ENCODE measurements at places on chromosomes 3 and 15.
A peak's percentile ranks its signal among the peaks of the same experiment; 100 is the strongest.

GRCh38 chr3:153892126-153892525, 229.1 kb upstream of the ARHGEF26 start:
- DNase-seq = no peak

DNA sequence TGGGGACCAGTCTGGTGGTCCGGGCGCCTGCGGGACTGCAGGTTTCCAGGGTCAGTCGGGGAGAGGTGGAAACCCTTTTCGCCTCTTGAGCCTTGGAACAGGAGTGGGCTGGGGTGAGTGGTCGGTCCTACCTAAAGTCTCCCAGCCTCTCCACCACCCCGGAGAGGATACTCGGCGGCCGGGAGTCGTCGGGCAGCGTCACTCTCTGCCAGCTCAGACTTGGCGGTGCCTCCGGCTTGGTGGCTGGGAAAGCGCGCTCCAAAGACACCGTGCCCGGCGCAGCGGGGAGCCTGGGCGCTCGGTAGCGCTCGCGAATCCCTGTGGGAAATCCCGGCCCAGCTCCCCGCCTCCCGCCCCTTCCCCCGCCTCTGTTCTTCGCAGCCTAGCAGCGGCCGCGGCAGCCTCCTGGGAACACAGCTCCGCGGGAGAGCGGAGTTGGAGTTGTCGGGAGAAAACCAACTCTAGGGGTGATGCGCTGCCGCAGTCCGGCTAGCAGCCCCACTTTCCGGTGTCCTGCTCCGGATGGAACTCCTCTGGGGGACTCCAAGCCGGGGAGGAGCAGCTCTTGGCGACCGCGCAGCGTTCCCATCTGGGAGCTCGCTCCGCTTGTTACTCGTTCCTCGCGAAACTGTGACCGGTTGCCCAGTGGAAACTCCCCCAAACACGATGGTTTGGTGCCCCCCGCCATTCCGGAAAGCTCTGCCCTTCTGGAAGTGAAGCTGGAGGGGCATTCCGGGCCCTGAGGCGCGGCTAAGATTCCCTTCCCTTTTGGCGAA, 1.4 kb downstream of the EPHB1 start:
- DNase-seq = no peak

- DNase-seq = no peak
These were observed 43.4 kb downstream of the MINDY4B start for GRCh38 chr3:150861851-150862250.

GRCh38 chr3:123853686-123854372, 30.3 kb downstream of the MYLK start:
- no peak for DNase-seq

DNA sequence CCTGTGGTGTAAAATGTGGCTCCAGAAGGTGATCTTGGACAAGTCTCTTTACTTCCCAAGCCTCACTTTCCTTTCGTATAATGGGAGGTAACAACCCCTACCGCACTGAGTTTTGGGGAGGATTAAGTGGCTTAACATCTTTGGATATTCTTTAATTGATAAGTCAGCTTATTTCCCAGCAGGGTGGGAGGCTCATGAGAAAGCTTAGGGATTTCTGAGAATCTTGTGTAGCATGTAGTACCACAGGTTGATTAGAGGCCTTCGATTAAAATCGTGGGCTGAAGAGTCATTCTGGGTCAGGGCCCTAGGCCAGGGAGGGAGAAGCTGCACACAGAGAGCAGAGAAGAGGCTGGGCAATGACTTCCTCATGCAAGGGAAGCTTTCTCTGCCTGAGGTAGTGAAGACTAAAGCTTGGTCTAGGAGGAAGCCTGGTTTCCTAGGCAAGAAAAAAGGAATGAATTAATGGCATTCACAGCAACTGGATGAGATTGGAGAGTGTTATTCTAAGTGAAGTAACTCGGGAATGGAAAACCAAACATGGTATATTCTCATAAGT, 1.5 kb upstream of the NMNAT3 start:
- DNase-seq = no peak

DNA sequence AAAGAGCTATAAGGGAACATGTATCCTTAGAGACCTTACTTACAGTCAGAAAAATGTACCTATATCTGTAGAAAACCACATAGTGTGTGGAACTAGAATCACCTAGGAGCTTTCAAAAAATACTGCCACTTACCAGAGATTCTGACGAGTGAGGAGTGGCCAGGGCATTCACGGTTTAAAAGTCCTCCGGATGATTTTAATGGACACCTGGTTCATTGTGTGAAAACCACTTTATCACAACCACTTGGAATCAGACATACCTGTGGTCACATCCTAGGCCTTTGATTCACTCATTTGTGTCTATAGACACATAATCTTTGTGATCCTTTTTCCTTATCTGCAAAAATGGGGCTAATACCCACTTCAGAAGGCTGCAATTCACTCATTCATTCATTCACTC, 159.8 kb downstream of the MBNL1 start:
- DNase-seq = no peak

DNA sequence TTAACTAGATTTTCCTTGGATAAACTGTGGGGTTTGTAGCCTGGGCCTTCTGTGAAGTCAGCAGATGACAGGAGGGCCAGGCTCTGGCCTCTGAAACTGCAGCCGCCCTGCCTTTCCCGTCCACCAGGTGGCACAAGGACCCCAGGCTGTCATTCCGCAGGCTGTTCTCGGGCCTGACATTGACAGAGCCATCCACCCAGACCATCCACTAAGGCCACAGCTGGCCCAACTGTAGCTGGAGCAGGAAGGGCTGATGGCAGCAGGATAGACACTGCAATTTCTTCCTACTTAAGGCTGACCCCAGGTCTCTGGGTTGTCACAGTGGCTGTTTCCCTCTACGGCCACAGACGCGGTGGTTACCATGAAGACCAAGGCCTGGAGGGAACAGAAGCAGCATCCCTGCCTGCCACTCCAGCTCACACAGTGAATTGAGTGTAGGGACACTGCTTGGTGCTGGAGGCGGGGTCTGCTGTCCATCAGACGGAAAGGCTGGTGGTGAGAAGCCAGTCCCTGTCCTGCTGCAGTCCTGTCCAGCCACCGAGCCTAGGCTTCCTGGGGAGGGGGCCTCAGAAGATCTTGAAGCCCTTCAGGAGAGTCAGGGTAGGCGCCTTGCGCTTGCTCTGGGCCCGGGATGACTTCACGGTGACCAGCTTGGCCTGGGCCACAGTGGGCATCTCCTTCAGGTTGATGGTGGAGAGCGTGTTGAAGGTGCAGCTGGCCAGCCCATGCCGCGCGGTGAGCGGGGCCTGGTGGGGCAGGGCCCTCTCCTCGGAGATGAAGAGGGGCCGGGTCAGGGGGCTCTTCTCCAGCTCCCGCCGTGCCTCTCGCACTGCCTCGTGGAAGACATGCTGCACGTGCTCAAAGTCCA, 9.4 kb downstream of the SLC51B start:
- DNase-seq = peak; percentile 67

DNA sequence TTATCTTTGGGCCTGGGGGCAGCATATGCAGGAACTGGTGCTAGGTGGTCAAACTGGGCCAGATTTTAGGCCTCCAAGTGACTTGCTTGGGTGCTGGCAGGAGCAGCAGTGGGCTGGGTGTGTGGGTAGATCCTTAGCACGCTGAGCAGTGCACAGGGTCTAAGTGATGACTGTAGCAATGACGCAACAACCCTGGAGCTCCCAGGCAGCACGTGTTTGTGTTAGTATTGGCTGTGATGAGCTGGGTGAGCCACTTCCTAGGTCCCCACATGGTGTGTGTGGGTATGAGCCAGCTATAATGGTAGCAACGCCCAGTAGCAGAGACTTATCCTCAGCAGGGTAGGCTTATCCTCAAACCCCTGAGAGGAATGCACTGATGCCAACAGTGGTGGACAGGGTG, 570.6 kb upstream of the ROBO1 start:
- DNase-seq = no peak

- DNase-seq = no peak
These were observed 32.4 kb downstream of the SELENOT start for GRCh38 chr3:150635526-150635925.
